ENCODE measurements at places on chromosomes 12 and 14.

DNA sequence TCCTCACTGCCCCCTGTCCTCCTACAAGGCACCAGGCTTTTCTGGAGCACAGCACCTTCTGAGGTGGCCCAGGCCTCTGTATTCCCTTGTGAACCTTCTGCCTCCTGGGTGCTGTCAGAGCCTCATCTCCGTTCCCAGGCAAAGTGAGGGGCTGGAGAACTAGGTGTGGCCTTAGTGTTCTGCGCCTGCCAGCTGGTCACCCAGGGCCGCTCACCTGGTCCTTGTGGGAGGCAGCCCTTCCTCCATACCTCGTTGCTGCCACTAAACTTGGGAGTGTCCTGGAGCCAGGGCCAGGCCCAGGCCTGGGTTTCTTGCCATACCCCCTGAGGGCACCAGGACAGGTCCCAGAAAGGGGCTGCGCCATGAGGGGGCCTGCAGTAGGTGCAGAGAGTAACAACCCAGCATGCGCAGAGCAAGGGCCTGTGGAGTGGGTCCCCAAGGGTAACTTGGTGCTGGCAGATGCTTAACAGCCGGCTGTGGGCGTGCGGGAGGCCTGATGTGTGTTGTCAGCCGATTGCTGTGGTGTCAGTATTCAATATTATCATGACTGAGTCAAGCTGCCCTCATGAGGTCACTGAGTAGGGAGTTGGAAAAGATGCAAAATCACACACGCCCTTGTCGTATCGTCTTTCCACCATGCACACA is 17.1 kb downstream of the OTUB2 start:
- DNase-seq, result no peak

DNA sequence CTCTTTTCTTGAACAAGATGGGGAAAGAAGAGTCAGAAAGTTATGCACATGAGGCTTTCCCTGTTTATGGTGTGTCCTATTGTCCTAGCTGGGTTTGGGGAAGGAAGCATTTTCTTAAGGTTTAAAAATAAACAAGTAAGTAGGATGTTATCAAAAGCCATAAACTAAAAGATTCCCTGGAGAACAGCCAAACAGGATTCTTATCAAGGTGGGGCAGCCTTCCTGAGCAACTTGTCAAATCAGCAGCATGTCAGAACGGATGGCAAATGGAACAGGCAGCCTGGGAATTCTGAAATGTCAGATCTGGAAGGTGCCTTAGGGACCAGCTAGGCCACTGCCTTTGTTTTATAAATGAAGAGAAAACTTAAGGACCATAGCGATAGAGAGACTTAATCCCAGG is 152.2 kb upstream of the RGS6 start:
- no peak for DNase-seq

DNA sequence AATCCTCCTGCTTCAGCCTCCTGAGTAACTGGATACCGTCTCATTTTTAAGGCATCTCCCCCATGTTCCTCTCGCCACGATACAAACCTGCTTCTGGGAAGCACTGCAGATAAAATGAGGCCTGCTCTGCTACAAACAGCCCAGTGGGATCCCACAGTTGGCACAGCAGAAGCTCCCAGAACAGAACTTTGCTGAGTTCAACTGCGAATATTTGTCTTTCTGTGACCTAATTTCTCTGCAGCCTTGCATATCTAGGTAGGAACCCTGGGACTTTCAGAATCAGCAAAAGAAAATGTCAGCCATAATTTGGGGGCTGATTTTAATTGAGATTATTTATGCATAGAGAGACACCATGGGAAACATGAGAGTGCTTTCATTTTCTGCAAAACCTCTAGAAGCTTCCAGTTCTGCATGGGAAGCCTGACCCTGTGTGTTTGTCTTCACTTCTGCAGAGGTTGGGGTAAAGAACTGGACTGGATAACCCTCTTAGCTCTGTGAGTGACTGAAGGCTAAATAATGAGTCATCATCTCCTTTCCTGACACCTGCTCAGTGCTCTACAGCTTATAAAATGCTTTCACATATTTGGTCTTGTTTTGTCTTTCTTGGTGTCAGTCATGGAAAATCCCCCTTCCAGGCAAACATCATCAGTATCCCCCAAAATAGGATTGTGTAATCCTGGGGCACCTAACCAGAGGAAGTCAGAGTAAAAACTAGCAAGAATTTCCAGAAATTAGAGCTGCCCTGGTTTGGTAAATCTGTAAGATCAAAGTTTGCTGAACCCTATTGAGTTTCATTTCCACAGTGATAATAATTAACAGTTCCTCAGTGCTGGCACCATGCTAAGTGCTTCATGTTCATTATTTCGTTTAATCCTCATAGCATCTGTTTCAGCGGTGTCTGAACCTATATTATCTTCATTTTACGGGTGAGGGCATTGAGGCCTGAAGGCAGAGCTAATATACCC is 185.8 kb downstream of the SLC15A4 start:
- DNase-seq, result no peak

DNA sequence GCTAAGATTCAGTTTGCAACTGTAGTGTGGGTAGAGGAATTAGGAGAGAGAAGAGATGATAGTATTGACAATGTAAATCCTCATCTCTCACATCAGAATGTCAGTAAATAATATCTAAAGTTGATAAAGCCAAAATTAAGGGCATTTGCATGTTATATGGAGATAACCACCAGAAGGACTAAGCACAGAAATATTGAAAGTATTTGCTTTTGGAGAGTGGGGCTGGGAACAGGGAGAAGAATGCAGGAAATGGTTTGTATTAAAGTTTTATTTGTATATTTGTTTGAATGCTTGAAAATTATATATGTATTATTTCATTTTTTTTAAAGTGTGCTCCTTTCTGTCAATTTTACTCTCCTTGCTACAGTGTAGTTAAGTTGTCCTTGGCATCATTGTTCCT is 491.4 kb downstream of the APAF1 start:
- DNase-seq, result no peak

DNA sequence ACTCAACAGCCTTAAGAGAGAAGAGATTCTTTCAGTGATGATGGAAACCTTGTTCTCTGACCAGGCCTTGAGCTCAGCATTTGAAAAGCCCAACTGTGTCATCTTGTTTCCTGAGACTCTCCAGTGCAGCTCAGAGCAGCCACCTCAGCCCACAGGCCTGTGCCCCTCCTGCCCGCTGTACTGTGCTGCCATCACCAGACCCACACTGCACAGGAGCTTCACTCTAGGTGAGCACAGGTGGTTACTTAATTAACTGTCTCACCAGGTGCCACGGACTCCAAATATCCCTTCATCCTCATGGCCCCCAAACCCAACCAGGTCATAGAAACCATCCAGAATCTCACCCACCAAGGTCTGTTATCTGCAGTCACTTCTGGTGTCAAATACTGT is 51.3 kb downstream of the JAG2 start:
- no peak for DNase-seq

GRCh38 chr12:15689751-15690191 is 99.4 kb downstream of the EPS8 start:
- DNase-seq, result no peak

- peak; percentile 64 for DNase-seq
Measured at GRCh38 chr12:4849115-4849541, 60.6 kb upstream of the KCNA1 start.

DNA sequence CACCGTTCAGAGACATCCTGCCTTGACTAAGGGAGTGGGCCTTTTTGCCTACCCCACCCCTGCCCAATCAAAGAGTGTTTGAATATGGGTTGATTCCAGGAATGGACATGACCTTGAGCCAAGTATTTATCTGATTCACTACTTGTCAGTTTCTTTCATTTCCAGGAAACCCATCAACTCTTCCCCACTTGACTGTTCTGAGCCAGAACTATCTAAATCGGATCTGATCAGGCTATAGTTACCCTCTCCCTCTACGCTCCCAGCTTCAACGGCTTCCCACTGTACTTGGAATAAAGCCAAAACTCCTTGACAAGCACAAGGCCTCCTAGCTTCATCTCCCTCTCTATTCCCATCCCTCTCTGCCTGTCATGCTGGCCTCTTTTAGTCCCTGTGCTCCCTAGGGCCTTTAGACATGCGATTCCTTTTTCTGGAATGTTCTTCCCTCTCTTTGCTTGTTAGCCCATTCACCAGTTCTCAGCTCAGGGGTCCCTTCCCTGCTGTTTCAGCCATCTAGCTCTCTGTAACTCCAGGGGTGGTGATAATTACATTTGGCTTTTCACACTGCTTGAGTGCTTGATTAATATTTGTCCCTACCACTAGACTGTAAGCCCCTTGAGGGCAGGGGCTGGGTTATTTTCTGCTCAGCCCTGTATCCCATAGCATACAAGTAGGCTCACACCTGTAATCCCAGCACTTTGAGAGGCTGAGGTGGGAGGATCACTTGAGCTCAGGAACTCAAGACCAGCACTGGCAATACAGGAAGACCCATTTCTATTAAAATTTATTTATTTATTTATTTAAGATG is 5.5 kb upstream of the ITPK1 start:
- DNase-seq, result no peak

DNA sequence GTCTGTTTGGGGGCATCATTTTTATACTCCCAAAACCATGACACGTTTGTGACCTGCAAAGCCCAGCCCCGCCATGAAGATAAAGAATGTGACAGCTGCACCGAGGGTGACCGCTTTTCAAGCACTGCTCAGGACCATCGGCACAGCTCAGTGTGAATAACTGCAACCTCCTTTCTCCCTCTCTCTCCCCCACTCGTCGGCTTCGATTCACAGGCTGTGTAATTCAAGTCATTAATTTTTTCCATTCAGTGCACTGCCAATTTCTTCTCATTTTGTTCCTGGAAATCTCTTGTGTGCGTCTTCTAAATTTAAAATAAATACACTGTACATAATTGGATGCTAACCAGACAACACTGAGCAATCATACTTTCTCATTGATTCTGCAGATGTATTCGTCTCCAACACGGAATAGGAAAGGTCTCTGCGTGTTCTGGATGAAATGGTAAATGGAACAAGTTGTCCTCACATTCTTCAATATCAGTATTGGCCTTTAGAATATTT is 260.8 kb downstream of the TTC8 start:
- no peak for DNase-seq

DNA sequence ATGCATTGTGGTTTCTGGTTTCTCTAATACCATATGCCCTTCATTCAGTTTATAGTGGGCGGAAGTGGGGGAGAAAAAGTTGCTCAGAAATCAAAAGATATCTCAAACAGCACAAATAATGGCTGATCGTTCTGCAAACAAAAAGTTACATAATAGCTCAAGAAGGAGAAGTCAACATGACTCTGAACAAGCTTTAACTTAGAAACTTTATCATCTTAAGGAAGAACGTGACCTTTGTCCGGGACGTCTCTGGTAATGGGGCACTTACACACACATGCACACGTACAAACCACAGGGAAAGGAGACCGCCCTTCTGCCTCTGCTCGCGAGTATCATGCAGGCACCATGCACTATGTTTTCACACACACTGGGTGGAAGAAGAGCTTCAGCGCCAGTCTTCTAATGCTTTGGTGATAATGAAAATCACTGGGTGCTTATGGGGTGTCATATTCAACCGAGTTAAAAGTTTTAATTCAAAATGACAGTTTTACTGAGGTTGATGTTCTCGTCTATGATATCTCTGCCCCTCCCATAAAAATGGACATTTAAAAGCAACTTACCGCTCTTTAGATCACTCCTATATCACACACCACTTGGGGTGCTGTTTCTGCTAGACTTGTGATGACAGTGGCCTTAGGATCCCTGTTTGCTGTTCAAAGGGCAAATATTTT is 4.7 kb downstream of the FOS start:
- peak; percentile 38 for DNase-seq

GRCh38 chr12:77152623-77153193 is 87.3 kb upstream of the E2F7 start:
- DNase-seq, result no peak

DNA sequence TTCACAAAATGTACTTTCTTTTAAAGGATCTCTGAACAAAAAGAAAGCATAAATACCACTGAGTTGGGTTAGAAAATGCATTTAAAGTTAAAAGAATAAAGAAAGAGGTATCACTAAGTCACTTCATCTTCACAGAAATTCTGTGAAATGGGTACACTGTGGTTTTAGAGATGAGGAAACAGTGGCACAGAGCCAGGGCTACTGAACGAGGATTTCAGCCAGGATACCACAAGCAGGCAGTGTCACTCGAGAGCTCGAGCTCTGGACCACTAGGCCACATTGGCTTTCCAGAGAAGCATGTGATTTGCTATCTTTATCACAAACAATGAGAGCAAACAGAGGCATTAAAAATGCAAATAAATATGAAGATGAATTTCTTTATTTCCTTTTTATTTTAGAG is 51.0 kb downstream of the WDHD1 start:
- no peak for DNase-seq

GRCh38 chr12:58435647-58436046 is 484.7 kb downstream of the LRIG3 start:
- no peak for DNase-seq

- DNase-seq, result no peak
Measured at GRCh38 chr12:84974155-84974815, 61.7 kb upstream of the SLC6A15 start.

GRCh38 chr12:100666588-100666987 is 93.1 kb downstream of the GAS2L3 start:
- DNase-seq, result no peak

- peak; percentile 78 for DNase-seq
Measured at GRCh38 chr12:52278575-52279421, 4.4 kb downstream of the KRT86 start.

DNA sequence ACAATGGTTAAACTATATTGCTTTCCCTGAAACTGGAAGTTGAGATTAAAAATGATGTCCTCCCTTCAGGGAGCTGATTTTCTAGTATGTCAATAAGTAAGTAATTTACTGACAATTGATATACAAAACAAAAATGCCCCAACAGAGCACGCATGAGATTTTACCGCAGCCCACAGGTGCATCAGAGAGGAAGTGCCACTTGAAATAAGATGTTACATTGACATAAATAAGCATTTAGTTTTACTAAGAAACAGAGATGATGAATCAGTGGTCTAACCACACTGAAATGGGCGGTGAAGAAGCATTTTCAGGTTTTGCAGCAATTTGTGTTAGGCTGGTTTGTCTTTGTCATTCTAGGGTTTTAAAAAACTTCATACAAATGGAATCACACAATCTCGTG is 8.8 kb upstream of the CLECL1 start:
- peak; percentile 60 for DNase-seq

DNA sequence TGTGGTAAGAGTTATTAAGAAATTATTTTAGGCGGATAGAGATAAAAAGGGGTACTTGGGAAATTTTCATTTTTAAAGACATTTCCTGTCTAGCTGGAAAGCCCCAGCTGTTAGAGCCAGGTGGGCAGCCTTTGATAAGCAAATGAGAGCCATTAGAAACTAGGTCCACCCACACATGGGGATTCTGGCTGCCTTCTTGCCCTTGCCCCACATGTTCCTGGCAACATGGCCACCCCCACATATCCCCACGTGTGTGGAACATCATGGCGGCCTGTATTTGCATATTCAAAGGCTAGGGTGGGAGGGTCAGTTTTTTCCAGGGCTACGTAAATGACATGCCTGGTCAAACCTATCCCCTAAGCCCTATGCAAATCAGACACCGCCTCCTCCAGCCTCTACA is 1382.1 kb downstream of the AACS start:
- no peak for DNase-seq

GRCh38 chr14:63432228-63432627 is 110.9 kb downstream of the PPP2R5E start:
- no peak for DNase-seq

DNA sequence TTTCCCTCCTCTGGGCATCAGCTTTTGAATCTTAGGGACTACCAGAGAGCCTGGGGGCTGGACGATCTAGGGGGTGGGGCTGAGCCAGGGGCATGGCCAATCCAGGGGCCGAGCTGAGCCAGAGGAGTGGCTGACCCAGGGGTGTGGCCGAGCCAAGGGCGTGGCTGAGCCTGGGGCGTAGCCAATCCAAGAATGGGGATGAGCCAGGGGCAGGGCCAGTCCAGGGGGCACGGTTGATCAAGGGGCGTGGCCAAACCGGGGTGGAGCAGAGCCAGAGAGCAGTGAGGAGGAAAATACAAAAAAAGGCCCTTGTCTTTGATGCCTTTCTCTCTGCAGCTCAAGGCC is 219.3 kb upstream of the NOS1 start:
- DNase-seq, result no peak
